Bronchial epithelial cell (primary cell): ENCODE measurements at places on chromosomes 11 and 22. TPM values are rescaled to one million over a fixed set of nuclear protein-coding genes. Genes with fewer than 3 reads are reported as not detected.
A peak's percentile ranks its signal among the peaks of the same experiment; 100 is the strongest.

DNA sequence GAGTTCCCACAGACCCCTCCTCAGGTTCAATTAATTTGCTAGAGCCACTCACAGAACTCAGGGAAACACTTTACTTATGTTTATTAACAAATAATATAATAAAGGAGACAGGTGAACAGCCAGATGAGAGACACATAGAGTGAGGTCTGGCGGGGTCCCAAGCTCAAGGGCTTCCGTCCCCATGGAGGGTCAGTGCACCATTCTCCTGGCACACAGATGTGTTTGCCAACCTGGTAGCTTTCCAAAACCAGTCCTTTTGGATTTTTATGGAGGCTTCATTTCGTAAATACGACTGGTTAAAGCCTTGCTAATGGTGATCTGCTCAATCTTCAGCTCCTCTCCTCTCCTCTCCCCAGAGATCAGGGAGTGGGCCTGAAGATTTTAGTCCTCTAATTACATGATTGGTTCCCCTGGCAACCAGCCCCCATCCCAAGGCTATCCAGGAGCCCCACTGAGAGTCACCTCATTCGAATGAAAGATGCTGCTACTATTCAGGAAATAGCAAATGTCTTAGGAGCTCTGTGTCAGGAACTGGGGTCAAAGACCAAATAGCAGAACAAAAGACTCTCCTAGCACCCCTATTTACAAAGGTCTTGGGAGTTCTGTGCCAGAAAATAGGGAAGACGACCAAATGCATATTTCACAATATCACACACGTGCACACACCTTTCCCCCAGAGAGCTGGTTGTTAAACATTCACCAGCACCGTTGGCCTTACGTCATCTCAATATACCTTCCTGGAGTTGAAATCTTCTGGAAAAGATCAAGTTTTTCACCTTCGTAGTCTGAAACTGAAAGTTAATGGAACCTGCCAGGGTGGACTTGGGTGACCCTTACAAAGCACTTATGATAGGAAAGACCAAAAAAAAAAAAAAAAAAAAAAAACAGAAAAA is 23.8 kb upstream of the CAPRIN1 start:
- DNase-seq, result no peak

DNA sequence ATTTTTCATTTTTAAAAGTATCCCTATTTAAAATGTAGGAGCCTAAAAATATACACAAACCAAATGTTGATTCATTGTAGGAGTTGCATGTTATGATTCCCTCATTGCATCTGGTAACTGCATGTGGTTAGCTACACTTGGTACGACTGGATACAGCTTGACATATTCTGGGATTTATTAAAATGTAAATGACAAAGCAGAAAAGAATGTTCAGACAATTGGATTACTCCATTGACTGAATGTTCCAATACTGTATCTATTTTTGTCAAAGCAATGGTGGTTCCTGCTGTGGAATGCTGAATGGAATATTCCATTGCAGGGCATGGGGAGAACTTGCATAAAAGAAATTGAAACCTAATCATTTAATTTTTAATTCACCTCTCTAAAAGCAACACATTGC is 30.8 kb downstream of the BLID start:
- DNase-seq, result peak; percentile 56

DNA sequence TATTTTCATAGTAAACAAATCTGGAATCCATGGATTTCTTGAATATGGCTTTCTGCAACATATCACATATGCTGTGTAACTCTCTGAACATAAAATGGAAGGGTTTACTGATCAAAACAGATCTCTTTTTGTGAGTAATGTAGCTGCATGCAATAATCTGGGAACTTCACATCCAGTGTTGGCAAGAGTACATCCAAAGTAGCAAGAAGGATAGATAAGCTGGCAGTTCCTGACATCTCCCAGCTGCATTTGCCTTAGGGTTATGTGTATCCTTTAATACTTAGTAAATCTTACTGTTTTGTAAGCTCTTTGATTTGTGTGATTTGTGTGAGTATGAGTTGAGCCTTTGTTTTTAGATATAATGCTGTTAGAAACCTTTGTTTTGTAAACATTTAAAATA is 280.4 kb upstream of the CNTN5 start:
- no peak for DNase-seq

DNA sequence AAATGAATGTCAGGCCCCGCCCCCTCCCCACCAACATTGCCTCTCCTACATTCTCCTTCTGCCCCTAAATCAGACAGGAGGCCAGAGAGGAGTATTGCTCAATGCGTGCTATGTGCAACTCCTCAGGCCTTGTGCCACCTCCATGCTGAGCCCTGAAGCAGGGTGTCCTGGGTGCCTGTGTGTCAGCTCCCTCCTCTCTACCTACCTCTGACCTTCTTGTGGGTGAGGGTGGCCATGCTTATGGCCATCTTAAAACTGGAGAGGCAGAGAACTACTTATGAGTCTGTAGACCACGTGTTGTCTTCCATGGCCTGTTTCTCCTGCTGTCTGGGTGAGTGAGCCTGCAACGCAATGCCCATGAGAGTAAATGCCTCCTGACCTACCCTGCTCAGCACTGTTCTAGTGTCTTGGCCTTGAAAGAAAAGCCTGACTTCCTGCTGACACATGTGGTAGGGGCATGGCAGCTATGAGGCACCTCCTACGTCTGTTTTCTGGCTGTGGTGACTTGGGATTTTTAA is 10.5 kb downstream of the MCAM start:
- DNase-seq, result no peak

GRCh38 chr11:120338107-120338933 is 2.1 kb downstream of the ARHGEF12 start:
- peak; percentile 54 for DNase-seq

DNA sequence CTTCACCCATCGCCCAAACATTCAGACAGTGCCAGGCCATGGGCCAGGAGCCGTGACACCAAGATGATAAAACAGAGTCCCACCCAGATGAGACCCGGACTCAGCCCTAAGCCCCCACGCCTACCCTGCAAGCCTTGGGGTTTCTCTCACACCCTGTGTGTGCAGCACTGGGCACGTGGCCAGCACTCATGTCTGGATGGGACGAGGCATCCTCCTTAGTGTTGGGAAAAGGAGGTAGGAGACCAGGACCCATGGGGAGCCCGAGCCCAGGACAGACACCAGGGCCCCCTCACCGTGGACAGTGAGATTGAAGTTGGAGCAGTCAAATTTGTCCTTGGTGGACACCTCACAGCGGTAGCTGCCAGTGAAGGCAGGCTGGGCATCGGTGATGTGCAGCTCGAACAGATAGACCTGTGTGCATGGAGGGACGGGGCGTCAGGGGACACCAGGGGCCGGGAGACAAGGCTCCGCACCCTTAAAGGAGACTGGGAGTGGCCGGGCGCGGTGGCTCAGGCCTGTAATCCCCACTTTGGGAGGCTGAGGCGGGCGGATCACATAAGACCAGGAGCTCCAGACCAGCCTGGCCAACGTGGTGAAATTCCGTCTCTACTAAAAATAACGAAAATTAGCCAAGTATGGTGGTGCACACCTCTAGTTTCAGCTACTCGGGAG is 4.2 kb downstream of the MYBPC3 start:
- DNase-seq, result no peak

DNA sequence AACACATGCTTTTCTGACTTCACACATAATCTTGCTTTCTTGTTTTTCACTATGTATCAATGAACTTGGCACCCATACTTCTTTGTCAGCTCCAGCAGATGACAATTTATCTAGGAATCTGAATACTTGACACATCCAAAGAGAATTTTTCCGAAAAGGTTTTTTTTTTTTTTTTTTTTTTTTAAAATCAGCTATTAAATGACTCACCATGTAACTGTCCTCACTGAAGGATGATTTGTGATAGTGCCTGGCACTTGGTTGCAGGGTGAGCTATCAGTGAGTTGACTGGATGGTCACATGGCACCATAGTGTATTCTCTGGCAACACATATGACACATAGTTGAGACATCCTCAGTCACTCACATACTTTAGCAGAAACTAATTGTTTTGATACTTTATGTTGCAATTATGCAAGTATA is 133.4 kb upstream of the E2F8 start:
- peak; percentile 92 for DNase-seq

GRCh38 chr11:83255366-83255765 is 30.8 kb downstream of the CCDC90B start:
- DNase-seq, result no peak

DNA sequence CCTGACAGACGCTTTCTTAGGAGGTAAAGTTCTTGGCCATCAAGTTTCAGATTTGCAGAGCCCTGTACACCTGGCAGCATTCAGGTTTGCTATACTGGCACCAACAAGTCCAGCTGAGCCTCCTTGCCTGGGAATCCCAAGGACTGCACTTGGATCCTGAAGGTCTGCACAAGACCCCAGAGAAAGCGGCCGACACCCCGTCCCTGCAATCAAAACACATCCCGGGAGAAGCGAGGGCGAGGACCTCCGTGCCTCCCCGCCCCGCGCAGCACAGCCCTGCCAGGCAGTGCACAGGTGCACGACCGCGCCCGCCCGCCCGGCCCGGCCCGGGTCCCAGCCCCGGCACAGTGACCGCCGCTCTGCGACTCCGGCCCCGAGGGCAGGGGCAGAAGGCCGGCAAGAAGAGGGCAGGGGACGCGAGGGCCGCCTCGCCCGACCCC is 559 bp downstream of the MRTFA start:
- no peak for DNase-seq

GRCh38 chr11:27280140-27280539 is 82.9 kb downstream of the CCDC34 start:
- no peak for DNase-seq

DNA sequence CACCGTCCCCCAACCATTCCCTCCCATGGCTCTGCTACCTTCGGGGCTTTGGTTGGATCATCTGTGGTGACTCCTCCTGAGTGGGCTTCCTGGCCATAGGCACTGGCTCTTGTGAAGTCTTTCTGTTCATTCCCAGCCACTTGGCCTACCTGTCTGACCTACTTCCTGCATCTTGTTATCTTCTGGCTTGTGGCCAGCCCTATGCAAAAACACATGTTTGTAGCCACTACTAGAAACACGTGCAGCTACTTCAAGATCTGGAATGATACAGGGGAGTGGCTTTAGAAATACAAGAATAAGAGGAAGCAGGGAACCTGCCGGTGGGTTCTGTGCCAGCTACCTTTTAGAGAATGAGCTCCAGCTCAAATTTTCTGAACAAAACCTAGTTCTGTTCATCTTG is 20.9 kb downstream of the RCOR2 start:
- no peak for DNase-seq

DNA sequence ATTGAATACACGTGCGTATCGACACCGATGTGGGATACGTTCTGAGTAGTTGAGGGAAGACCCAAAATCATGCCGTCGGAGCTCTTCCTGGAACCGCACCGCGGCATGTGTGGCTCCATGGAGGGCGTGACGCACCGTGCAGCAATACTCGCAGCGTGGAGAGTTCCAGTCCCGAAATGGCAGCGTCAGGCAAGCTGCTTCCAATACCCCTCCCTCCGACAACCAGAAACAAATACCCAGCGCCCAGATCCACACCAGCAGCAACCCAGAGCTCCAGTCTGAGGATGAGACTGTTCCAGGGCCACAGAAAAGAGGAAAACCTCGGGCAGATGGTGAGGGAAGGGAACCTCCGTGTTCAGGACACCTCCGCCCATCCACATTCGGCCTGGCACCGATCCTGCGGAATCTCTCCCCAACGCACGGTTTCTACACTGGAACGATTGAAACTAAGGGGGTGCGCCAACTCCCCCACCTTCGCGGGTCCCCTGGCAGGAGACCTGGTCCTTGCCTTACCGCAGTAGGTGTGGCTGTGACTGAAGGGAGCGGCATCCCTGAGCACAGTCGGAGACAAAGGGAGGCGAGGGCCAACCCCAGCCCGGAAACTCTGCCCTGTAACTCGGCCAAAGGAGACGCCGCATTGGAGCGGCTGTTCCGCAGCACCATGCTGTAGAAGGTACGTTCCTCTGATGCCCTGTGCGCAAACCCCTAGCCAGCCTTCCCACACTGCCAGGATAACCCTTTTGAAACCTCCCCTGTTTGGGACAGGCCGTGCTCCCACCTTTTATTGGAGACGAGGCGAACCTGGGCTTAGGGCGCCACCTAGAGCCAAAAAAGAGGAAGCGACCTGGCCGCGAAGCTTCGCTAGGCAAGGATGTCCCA is 28.2 kb downstream of the DBX1 start:
- DNase-seq, result peak; percentile 45

- peak; percentile 86 for DNase-seq
These were observed 75.8 kb downstream of the BUD13 start for GRCh38 chr11:116697011-116697410.

DNA sequence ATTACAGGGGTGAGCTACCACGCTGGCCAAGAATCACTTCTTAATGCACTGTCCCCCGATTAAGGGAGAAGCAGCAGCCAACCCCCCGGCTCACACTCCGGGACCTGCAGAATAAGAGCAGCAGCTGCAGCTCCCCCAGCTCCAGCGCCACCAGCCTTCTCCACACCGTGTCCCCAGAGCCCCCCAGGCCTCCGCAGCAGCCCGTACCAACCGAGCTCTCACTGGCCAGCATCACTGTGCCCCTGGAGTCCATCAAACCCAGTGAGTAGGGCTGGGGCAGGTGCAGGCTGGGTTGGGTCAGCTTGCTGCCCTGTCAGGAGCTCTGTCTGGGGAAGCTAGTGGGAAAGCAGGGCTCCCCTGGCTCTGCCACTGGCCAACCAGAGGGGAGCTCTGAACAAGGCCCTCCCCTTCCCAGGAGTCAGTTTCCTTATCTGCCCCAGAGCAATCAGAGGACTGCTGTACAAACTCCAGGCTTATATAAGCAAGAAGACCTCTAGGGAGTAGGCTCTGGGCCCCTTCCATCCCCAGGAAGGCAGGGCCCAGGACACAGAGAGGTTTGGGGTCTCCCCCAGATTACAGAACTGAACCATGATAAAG is 8.5 kb upstream of the SH3BP1 start:
- DNase-seq, result no peak

DNA sequence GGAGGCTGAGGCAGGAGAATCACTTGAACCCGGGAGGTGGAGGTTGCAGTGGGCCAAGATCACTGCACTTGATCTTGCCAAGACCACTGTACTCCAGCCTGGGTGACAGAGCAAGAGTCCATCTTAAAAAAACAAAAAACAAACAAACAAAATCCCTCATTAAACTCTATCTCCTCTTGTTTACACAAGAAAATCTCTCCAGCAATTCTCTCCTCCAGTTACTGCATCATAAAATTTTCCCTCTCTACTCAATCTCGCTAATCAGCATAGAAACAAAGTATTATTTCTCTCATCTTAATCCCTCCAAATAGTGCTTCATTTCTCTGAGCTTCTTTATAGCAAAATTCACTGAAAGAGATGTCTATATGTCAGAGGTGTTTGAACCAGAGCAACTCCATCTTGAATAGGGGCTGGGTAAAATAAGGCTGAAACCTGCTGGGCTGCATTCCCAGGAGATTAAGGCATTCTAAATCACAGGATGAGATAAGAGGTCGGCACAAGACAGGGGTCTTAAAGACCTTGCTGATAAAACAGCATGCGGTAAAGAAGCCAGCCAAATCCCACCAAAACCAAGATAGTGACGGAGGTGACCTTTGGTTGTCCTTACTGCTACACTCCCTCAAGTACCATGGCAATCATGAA is 19.8 kb downstream of the MTMR2 start:
- DNase-seq, result no peak

CRYBA4 gene
- not detected in 2 replicates for total RNA-seq

SLC22A25 gene
- total RNA-seq, result not detected in 2 replicates

ZNF215 gene
- 4.7 and 6.1 TPM in 2 replicates for total RNA-seq

MUC15 gene
- total RNA-seq, result 0.53 and 7.3 TPM in 2 replicates

FSHB gene
- total RNA-seq, result not detected in 2 replicates

SPTBN2 gene
- 38.7 and 67.3 TPM in 2 replicates for total RNA-seq
